Hematopoietic multipotent progenitor cell treated with erythropoietin and hydrocortisone succinate and interleukin-3 and kit ligand, for 6 days (in vitro differentiated cells): ENCODE measurements at places on chromosomes 1 and 21.

- peak; percentile 26 for DNase-seq
Measured at GRCh38 chr1:63601061-63601460, 7.8 kb downstream of the PGM1 start.

DNA sequence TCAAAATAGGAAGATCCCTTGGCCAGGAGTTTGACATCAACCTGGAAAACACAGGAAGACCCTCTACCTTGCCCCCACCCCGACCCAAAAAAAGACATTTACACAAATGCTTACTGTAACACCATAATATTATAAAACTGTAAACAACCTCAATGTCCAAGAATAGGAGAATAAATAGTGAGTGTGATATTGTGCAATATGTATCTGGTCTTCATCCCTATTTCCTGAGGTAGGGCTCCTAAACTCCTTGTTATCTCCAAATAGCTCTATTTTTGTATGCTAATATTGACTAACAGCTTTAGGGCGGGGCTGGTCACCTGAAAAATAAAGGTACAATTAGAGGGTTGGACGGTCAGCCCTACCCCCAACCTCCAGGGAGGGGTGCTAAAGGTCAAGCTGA lies 23.5 kb downstream of the RSBN1 start:
- DNase-seq = no peak

DNA sequence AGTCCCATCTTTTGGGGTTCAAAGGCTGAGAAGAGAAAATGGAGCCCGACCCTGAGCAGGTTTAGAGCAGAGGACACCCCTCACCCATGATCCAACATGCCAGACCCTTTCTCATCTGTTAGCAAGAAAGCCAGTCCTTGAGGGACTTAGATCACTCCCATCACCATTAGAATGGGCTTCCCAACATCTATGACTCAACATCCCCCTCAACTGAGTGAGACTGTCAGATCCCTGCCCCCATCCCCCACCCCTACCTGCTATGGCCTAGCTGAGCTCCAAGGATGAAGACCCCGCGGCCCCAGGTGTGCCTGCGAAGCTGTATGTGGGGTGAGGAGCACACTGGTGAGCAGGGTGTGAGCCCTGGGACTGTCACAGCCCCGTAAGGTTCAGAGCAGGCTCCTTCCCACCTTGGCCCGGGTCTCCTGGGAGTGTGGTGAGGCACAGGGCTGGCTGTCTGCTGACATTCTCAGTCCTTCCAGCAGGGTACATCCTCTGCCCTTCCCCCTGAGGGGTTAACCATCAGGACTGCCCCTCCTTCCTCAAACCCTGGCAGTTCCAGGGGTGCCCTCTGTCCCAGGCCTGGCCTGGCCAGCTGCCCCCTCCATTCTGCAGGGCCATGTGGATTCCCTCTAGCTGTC lies 21.4 kb upstream of the BLACAT1 start:
- DNase-seq = no peak

- no peak for DNase-seq
Measured at GRCh38 chr1:151436985-151437384, 22.3 kb downstream of the POGZ start.

GRCh38 chr1:30422251-30422650 lies 301.1 kb downstream of the MATN1 start:
- DNase-seq = no peak
